ENCODE measurements at places on chromosomes 13 and 19. TPM values are rescaled to one million over a fixed set of nuclear protein-coding genes. Genes with fewer than 3 reads are reported as not detected.

The PEG3 gene
- 0.34 TPM for total RNA-seq

The RAB3A gene
- total RNA-seq = 4.1 TPM

The SERPINE3 gene
- not detected for total RNA-seq

The KIR2DL4 gene
- total RNA-seq = 0.41 TPM

The NKG7 gene
- total RNA-seq = not detected

Measured in glomerular endothelial cell (primary cell).